ENCODE measurements at places on chromosomes 7 and 10.

GRCh38 chr7:117837841-117838240, 35.4 kb downstream of the CTTNBP2 start:
- no peak for DNase-seq

GRCh38 chr10:22003964-22004281, 393 bp upstream of the DNAJC1 start:
- no peak for DNase-seq

DNA sequence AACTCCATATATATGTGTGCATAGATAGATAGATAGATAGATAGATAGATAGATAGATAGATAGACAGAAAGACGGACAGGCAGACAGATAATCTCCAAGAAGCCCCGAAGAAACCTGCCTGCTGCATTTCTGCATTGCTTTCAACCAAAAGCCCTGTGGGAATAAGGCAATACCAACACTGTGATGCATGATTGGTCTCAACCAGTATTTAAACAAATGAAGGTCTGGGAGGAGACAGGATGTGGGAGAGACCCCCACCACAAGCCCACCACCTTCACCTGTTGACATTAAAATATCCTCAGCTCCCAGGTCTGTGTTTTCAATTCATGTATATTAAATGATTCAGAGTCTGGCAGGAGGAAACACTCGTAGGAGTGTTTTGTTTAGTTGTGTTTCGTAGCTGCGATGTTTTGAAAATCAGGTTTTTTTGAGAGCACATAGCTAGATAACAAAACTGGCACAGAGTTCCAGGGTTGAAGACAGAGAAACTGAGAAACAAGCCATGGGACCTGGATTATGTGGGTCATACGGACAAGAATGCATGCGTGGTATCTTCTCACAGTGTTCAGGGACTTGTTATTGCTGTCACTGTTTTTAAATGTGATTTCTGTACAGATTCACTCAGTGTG, 200.7 kb upstream of the AHR start:
- no peak for DNase-seq

DNA sequence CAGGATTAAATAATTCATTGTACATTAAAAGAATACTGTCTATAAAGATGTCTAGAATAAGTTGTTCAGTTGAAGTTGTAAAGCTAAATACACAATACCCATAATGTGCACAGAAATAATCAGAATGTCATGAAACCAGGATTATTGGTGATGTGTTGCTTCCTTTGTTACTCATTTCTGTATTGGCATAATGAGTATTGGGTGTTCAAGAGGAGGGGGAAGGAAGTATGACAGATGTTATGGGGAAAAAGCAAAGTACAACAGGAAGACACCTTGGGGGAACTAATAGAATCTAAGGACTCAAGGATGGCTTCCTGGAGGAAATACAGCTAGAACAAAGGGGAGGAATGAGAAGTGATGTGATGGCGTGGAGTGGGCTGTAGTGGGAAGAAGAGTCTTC, 15.0 kb downstream of the ANKRD1 start:
- DNase-seq, result no peak

- DNase-seq, result no peak
These were observed 46.3 kb downstream of the PHYHIPL start for GRCh38 chr10:59222788-59223187.

Measured in NCI-H1436 treated with DMSO at 0.1 percent for 48 hours (cell line).